ENCODE measurements at places on chromosomes 7 and 10.

DNA sequence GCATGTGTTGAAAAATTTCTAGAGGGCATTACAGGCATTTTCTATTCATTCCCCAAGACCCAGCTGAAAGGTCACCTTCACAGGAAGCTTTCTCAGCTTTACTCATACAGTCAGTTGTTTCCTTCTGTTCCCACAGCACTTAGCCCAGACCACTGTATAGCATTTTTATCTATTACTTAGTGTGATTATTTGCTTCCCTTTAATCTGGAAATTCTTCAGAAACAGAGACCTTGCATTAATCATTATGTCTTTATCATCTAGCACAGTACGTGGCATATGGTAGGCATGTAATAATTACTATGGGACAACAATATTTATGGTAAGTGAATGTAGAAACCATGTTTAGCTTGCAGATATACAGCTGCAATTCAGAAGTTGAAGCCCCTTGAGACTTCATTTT is 38.2 kb upstream of the CDK6 start:
- DNase-seq = no peak

DNA sequence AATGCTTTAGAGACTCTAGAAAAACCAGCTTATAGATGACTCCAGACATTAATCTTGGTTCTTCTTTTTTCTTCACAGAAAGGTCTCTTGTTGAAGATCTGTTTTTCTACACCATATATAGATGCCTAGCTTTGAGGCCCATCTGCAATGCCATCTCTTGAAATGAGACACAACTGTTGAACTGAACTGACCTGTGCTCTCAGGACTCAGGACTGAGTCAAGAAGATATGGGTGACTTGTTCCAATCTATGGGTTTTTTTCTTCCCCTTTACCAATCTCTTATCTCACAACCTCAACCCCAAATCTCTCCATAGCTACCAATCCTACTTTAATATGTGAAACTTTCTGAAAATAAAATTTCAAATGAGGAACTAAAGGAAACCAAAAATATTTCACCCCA is 194.7 kb downstream of the SNX13 start:
- peak; percentile 31 for DNase-seq

DNA sequence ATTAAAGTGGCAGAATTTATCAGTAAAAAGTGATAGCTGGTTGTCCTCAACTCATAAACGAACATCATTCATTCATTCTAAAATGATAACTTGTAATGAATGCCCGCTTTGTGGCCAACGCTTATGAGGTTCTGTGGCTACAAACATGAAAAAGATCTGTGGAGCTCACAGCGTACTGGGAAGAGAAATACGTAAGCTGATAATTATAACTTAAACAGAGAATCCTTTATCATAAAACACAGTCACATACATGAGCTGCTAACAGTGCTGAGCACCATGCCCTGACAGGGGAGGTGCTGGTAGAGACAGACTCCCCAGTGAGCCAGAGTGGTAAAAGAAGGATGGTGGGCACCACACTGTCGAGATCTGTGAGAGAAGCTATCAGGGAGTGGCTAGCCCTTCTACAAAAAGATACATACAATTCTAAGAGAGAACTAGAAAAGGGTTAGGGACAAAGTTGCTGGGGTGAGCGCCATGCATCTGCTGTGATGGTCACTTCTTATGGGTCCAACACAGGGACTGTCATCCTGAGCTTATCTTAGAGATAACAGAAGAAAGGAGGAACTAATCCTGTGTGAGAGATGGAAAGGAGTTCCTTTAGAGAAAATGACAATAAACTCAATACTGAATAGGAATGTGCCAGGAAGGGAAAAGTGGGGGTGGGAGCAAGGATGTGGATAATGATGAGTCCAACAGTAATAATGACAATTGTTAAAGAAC is 106.7 kb downstream of the USP6NL start:
- DNase-seq = no peak

GRCh38 chr10:132401401-132402118 is 4.6 kb downstream of the PWWP2B start:
- no peak for DNase-seq

DNA sequence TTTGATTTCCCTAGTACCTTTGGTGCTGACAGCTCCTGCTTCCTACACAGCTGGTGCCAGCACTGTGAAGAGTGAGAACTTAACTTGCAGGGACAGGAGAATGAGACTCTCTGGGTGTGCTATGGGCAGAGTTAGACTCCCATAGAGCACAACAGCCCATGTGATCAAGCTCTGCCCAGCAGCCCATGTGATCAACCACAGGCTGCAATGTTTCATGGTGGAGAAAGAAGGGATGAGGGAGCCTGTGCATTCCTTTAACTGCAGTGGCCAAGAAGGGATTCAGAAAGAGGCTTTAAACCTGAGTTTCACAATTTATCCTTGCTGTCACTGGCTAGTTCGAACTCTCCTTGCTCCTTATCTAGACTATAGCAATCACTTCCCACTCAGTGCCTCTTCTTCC is 10.0 kb upstream of the MEST start:
- DNase-seq = no peak

GRCh38 chr10:58516119-58516518 is 3.4 kb downstream of the BICC1 start:
- DNase-seq = no peak

DNA sequence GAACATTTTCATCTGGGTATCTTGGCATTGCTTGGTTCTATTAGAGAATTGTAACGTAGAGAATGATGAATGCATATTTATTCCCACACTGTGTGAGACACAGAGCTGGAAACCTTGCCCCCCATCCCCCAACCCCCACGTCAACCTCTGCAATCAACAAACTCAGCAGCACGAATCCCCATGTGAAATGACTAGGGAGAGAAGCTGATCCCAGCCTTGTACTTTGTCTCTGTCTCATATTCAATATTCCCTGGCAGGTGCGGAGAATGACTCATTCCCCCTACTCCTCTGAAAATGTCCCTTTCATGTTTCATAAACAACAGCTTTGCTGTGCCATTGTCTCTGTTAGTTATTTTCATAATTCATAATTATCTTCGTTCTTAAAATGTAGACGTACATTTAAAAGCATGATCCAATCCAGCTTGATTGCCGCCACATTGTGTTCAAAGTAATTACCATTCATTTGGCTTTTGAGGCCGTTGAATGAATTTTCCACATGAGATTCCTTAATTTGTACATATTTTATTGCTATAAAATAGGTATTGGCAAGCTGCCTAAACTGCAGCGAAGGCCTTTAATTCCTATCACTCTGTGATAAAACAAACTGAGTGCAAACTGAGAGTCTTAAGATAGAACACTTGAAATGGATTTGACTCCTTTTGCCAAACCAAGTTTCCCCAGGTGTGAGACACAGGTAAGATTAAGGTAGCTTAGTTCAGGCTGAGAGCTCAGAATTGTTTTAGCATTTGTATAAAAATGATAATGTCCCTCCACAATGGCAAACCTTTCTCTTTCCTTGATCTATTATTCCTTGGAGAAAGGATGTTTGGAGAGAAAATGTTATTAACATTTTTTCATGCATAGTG is 920.2 kb downstream of the TYW1 start:
- DNase-seq = no peak

- no peak for DNase-seq
Measured at GRCh38 chr7:87113077-87113476, 39.2 kb upstream of the DMTF1 start.

GRCh38 chr10:67837541-67838314 is at the start of gene DNAJC12:
Gene DNAJC12 (minus strand): TSS chr10:67838188. CDS start chr10:67838011, 177 bp downstream.
- peak; percentile 19 for DNase-seq

- DNase-seq = no peak
Measured at GRCh38 chr10:46293832-46294640, 7.2 kb downstream of the ANTXRL start.

DNA sequence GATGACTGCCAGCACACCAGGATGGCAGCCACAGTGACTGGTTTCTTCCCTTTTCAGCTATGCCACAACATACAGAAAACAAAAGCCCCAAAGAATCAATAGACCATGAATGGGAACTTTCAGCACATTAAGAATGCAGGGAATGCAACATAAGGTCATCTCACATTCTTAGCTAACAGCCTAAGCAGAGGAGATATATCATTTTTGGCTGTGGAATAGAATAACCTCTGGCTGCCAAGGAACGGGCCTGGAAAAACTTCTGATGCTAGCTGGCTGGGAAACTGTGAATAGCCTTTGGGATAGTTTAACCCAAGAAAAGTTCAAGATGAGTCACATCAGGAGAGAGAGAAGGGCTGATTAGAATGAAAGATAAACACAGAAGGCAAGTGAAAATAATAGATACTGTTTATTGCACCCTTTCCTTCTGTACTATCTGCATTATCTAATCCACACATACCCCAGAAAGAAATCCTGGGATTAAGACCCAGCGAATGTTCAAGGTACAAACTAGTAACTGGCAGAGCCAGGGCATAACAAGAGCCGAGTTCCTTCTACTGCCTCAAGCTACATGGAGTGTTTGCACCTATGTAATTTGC is 169.2 kb downstream of the SEMA3A start:
- no peak for DNase-seq

DNA sequence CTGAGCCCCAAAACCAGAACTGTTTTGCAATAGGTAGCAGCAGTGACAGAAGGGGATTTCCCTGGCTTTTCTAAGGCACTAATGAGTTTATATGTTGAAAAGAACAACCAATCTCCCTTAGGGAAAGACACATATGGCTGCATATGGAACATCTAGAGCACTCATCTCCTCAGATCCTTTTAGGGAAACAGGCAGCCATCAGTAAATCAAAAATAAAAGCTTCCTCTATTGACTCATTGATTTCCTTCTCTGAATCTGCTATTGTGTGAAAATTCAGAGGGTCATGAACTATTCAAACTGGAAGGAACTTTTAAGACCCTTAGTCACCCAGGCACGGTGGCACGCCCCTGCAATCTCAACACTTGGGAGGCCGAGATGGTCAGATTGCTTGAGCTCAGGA is 110.9 kb upstream of the NANOS1 start:
- no peak for DNase-seq

DNA sequence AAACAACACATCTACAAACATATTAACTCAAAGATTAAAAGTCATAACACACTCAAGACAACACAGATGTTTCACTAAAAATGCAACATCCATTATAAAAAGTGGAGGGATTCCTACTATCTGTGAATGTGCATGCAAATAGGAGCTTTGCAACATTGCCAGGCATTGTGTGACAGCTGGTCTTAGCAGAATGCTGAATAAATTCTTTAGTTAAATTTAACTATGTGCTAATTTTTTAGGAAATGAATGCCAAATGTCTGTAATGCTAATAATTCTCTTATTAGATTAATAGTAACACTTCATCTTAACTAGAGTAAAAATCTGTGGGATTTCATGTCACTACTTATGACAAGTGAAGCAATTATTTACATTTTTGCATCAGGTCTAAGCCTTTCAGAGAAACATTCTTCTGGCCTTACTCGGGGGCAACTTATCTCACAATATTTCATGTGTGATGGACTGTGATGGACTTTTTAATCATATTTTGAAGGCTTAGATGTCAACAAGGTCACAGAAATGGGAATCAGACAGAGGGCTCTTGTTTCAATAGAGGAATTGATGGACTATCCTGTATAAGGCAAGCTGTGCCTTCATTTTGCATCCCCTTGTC is 524.6 kb upstream of the KCND2 start:
- no peak for DNase-seq

DNA sequence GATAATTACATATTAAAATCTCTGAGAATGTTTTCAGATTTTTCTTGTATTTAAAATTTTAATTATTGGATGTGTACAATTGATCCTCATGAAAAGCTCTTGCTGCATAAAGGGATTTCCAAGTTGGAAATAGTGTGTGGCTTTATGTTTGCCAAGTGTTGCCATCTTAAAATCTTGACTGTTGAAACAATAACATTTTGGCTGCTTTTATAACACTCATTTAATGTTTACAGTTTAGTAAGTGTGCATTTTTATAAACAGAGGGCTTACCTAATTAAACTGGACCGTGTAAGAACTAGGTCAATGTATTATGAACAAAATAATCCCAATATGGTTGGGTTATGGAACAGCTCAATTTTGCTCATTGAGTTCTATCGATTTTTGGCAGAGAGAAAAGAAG is 23.9 kb downstream of the SEMA3A start:
- DNase-seq = no peak

- DNase-seq = no peak
Measured at GRCh38 chr10:22589851-22590514, 124.4 kb downstream of the PIP4K2A start.

Measured in GM13977 (cell line).